ENCODE measurements at places on chromosomes 3 and 15. TPM values are rescaled to one million over a fixed set of nuclear protein-coding genes. Genes with fewer than 3 reads are reported as not detected.

Gene ARGFX
- not detected for total RNA-seq

- no peak for DNase-seq
Measured at GRCh38 chr15:59966262-59966661, 37.8 kb upstream of the FOXB1 start.

Gene MGLL
- 82.1 TPM for total RNA-seq

DNA sequence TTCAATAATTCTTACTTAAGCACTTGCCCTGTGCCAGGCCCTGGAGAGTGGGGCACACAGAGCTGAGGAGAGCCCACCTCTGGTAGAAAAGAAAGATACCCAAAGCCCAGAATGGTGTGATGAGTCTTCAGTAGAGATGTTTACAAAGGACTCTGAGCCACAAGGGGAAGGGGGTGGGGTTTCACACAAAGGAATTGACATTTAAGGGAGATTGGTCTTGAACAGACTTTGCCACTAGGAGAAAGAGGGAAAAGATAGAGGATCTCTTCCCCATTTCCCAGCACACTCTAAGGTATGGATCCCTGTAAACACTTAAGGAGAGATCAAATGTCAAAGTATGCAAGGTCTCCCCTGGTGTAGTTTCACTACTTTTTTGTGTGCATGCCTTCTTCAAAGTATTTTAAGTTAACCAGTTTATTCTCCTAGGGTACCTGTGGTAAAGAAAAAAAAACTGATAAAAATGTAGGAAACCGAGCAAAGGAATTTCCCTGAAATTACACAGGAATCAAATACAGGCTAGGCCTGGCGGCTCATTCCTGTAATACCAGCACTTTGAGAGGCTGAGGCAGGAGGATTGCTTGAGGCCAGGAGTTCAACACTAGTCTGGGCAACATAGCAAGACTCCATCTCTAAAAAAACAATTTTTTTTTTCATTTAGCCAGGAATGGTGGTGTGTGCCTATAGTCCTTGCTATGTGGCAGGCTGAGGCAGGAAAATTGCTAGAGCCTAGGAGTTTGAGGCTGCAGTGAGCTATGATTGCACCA lies 117.6 kb upstream of the SKOR1 start:
- DNase-seq = no peak

Gene RHOA
- total RNA-seq = 626 TPM

Gene C2CD4B
- not detected for total RNA-seq

DNA sequence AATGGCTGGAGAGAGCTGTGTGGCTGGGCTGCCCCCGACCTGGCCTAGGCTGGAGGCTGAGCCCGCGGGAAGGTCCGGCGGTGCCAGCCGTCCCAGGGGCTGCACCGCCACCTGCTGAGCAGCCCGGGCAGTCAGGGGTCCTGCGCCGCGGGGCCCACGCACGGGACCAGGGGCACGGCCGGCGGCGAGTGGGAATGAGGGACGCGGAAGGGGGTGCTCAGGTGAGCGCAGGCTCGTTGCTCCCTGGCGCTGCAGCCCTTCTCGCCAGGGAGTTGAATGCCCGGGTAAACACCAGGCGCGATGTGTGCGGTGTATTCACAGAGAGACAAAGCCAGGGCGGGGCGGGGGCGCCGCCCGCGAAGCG lies 666 bp upstream of the SEMA3F start:
- DNase-seq = no peak

- peak; percentile 81 for DNase-seq
Measured at GRCh38 chr15:72231833-72232478, 966 bp upstream of the PKM start.

DNA sequence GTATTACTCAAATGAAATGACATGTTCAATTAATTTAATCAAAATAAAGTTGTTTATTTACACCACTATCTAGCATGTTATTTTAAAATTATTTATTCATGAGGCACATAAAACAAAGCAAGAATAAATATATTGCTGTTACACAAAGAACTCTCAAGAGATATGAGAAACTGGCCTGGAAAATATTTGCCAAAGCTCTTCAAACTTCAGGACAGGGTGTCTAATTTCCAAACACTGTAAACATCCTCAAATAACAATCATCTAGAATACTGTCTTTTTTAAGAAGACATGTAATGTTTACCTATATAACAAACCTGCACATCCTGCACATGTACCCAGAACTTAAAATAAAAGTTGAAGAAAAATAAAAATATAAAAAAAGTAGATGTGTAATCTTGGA lies 876.6 kb downstream of the TUSC7 start:
- no peak for DNase-seq

- DNase-seq = no peak
Measured at GRCh38 chr3:161028555-161029153, 76.5 kb downstream of the B3GALNT1 start.

Gene GATA2
- total RNA-seq = 26.7 TPM

Gene ADAMTS9
- 1.9 TPM for total RNA-seq

GRCh38 chr3:194323785-194324735 lies 27.1 kb downstream of the CPN2 start:
- peak; percentile 90 for DNase-seq

Gene CCR8
- total RNA-seq = not detected

Gene CA12
- total RNA-seq = 8.1 TPM

DNA sequence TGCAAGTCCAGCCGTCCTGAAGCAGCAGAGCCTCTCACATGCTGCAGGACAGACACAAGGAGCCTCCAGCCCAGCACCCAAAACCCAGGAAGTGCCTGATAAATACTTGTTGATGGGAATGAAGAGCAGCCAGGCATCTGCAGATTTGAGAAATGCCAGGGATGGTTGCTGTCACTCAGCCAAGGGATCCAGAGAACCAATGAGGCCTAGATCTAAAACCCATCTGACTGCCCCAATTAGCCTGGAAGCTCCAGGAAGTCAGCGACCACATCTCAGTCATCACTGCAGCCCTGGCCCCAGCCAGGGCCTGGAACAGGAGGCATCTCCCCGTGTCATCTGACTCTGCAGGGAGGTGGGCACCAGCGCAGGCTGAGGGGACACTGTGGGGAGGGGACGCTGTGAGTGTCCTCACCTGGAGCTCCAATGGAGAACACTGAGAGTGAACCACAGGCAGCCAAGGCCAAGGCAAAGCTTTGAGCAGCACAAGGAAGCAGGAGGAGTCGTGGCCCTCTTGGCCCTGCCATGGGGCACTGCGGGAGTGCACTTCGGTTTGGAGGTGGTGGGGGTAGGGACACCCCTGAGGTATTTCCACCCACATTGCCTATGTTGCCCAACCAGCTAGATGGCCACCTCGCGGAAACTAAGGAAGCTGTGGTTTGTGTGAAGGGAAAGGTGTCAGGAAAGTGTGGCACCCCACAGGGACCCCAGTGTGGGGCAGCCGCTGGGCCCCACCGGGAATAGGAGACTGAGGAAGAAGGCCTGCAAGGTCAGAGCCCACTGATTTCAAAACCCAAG lies 229.5 kb downstream of the VPS13C start:
- no peak for DNase-seq

DNA sequence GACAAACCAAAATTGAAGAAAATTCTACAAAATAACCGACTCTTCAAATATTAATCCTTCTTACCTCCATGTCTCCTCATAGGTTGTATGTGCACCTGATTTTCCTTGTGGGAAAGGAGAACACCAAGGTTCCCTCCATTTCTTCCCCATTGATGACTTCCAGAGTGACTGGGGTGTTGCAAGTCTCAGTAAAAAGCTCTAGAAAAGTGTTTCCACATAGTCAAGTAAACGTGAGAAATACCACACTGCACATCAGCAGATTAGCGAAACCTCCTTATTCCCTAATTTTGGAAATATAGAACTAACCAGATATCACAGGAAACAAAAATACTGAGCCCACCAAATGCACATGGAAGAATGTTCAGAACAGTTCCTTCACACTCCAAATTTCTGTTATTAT lies 4.9 kb upstream of the RPN1 start:
- DNase-seq = no peak

- DNase-seq = no peak
Measured at GRCh38 chr3:5806192-5806591, 618.7 kb downstream of the EDEM1 start.

GRCh38 chr3:123780656-123781055 lies 103.5 kb downstream of the MYLK start:
- DNase-seq = no peak

DNA sequence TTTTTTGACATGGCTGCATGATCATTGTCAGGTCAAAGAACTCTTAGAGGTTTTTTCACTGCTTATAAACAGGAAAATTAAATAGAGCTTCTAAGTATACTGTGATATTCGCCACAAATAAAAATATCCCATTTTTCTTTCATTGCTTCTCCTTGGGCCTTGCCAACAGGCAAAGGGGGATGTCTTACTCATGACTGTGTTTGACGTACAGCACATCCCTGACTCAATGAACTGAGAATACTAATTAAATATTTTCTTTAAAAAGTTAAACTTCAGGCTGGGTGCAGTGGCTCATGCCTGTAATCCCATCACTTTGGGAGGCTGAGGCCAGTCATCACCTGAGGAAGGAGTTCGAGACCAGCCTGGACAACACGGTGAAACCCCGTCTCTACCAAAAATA lies 41.4 kb upstream of the CCDC80 start:
- DNase-seq = no peak

DNA sequence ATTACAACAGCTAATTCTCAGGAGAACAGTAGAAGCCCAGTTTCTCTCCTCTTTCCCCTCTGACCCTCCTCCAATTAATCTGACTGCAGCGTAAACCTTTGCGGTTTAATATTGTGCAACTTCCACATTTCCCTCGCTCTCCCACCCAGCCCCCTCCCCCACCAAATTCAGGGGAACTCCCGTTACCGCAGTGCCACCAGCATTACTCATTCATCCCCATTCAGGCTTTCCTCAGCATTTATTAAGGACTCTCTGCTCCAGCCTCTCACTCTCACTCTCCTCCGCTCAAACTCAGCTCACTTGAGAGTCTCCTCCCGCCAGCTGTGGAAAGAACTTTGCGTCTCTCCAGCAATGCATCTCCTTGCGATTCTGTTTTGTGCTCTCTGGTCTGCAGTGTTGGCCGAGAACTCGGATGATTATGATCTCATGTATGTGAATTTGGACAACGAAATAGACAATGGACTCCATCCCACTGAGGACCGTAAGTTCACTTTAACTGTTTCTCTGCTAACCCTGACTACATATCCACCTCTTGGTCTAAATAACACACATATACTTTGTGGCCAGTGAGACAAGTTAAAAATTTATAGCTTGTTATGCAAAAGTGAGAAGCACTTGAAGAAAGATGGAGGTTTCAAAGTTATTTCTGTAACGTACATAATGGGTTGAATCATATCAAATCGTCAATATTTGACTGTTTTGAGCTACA lies at the start of gene PTX3:
Gene PTX3, plus strand, starts transcription at position 268 of the 709 bp plus-strand sequence. Its CDS starts 84 bp downstream, at position 352.
- peak; percentile 91 for DNase-seq

Gene GPR62
- total RNA-seq = under 0.01 TPM

DNA sequence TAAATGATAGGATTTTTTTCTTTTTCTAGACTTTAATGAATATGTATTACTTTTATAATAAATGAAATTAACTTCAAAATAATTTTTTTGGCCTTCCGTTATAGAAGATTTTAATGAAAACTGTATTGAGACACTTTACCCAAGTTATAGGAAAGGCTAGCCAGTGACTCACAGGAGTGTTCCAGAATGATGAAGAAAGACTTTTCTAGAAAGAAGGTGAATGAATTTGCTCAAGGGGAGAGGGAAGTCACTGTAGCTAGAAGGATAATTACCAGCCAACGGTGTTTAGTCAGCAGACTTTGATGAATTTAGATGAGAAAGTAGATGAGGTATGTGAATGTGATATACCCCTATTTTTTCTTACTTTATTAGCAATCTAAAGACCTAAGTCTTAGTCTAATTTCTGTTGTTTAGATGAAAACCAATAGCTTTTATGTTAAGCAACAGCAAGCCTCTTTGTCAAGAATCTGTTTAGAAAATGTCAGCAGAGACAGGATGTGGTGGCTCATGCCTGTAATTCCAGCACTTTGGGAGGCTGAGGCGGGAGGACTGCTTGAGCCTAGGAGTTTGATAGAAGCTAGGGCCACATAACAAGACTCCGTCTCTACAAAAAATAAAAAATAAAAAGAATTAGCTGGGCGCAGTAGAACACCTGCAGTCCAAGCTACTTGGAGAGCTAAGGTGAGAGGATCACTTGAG lies 3.2 kb downstream of the ALAS1 start:
- DNase-seq = peak; percentile 39

Gene MYO1E
- 107 TPM for total RNA-seq

DNA sequence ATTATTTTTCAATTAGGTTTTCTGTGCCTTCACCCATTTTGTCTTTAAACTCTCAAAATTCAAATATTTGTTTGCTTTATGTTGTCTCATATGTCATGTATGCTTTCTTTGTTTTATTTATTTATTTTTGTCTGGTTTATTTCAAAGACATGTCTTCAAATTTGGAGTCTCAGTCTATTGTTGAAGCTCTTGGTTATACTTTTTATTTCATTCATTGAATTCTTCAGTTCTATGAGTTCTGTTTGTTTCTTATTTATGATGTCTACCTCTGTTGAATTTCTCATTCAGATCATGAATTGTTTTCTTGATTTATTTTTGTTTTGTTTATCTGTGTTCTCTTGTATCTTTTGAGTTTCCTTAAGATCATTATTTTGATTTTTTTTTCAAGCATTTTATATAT lies 55.6 kb downstream of the AP4E1 start:
- DNase-seq = no peak

DNA sequence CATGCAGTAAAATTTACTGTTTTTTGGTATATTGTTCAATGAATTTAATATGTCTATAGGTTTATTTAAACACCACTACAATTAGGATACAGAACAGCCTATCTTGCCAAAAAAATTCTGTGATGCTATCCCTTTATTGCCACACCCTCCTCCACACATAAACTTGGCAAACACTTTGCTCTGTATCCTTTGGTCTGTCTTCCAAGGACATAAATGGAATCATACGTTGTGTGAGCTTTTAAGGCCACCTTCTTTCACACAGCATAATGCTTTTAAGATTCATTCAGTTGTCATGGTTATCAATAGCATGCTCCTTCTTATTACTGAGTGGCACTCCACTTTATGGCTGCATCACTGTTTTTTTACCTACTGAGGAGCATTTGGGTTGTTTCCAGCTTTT lies 71.5 kb downstream of the CERS3 start:
- DNase-seq = peak; percentile 12

DNA sequence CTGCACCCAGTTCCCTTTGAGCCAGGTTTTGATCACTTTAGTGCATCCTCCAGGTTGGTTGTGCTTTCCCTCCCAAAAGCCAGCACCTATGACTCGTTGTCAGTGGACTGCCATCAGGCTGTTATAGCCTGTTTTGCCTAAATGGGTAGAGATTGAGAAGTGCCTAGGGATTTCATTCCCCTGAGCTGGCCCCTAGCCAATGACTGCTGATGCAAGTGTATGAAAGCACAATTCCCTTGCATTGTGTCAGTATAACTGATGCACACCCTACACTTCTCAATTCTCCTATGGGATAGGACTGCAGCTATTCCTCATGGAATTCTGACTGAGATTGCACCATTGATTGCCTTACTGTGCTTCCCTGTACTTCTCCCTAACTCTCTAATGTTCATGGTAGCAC lies 102.1 kb upstream of the ARPP21 start:
- DNase-seq = no peak

GRCh38 chr3:34256021-34256420 lies 457.6 kb downstream of the PDCD6IP start:
- DNase-seq = no peak
